ENCODE measurements at places on chromosomes 5 and 9. TPM values are rescaled to one million over a fixed set of nuclear protein-coding genes. Genes with fewer than 3 reads are reported as not detected.

DNA sequence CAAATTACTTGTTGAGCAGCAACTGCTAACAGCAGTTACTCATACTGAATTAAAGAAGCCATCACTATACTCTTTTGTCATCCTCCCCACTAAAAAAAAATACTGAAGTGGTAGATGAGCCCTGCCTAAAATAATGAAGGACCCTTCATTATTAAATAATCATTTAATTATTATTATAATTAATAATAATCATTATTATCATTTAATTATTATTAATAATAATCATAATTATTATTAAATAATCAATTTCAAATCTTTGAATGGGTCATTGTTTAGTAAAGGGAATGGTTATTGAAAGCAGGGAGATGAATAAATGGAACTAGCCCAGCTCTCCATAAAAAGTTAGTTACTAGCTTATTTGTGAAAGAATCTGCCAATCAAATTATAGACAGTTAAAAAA lies 396.4 kb downstream of the NFIB start:
- no peak for DNase-seq

GRCh38 chr5:177130211-177131018 lies 3.2 kb upstream of the NSD1 start:
- no peak for DNase-seq

DNA sequence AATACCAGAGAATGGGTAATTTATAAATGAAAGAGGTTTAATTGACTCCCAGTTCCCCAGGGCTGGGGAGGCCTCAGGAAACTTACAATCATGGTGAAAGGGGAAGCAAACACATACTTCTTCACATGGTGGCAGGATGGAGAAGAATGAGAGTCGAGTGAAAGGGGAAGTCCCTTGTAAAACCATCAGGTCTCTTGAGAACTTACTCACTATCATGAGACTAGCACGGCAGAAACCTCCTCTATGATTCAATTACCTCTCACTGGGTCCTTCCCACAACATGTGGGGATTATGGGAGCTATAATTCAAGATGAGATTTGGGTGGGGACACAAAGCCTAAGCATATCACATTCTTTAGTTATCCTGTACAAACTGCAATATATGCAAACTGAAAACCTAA lies 609.4 kb downstream of the MTRR start:
- no peak for DNase-seq

DNA sequence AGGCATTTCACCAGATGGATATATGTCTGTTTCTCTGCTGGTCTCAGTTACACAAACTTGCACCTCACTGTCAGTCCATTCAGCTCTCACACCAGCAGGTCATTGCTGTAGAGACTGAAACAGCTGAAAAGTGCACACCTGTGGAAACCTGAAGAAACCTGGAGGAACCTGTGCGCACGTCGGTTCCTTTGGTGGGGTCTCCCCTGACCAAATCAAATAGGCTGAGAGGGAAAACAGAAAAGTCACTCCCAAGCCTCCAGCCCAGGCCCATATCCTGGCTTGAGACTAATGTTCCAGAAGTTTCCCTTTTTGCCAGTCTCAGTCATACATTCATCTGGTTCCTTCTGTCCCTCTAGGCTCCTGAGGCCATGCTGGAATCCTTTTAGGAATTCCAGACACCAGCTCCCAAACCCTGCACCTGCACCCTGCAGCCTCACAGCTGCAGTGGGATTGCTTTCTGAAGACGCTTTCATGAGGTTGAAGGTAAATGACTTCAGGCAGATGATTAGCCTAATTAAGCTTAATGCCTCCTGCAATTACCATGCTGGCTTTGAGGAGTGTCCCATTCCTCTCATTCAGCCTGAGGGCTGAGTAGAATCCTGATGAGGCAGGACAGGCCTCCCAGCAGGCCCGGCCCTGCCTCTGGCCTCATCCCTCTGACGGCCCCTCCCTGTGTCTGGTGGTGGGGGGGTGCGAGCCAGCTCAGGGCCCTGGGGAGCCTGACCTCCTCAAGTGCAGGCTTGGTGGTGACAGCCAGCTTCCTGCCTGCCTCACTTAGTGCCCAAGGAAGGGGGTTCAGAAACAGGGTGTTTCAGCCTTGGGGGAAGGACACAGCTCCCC lies 24.3 kb upstream of the CXCL14 start:
- no peak for DNase-seq

DNA sequence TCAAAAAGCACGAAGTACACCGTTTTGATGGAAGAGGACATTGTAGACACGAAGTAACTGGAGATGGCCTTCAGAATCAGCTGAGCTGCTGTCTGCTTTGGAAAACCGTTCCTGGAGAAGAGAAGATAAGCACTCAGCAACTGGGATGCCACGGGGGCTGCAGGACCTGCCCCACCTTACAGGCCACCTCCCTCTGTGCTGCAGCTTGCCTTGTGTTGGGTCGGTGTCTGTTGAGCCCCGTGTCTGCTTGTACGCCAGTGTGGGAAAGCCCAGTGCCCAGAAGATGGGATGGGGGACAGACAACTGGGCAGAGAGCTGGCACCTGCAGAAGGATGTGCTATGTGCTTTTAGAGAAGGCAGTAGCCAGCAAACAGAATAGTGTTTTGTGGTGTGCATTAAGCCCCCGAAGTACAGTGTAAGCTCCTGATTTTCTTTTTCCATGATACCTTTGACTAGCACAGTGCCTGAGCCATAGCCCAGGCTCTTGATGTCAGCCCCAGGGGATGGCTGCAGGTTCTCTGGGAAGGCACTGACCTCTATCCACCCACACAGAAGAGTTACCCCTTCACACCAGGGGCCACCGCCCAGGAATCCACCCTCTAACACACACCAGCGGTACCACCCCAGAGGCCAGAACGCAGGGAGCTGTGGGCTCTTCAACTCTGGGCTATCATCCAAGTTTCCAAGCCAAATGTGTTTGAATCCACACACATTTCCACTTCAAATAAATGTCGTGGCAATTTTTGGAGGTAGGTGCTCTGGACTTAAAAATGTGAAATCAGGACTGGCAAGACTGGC lies 63.8 kb downstream of the MACROH2A1 start:
- DNase-seq = no peak

DNA sequence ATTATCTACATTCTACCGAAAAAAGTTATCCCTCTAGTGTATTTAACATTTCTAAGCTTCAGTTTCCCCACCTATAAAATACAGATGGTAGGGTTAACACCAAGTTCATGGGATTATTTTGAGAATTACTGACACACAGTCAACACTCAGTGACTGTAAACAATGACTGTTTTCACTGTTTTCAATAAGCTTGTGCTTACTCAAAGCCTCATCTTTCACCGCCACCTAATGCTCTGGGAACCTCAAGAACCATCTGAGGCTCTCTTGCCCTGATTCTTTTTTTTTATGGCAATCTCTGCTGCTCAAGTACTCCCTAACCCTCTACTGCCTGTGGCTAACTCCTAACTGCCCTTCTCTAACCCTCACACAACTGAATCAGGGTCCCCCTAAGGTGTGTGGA lies 59.6 kb downstream of the SETX start:
- no peak for DNase-seq

- no peak for DNase-seq
These were observed 142.8 kb upstream of the PDE4D start for GRCh38 chr5:60036192-60036938.

DNA sequence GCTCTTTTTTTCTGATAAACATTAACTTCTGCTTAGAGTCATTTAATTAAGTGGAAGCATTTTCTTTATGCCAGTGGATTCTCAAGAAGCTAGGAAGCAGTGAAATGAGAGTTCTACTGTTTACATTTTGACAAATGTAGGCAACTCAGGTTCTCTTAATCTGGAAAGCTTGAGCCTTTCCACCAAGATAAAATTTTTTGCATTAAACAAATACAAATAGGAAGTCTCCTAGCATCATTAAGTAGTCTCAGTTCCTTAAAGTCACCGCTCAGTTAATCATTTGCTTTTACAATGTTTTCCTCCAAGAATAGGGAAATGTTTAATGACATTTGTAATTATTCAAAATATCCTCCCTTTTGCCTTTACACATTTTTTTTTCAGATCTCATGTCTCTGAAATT lies 290.4 kb upstream of the PDE4D start:
- DNase-seq = no peak

DNA sequence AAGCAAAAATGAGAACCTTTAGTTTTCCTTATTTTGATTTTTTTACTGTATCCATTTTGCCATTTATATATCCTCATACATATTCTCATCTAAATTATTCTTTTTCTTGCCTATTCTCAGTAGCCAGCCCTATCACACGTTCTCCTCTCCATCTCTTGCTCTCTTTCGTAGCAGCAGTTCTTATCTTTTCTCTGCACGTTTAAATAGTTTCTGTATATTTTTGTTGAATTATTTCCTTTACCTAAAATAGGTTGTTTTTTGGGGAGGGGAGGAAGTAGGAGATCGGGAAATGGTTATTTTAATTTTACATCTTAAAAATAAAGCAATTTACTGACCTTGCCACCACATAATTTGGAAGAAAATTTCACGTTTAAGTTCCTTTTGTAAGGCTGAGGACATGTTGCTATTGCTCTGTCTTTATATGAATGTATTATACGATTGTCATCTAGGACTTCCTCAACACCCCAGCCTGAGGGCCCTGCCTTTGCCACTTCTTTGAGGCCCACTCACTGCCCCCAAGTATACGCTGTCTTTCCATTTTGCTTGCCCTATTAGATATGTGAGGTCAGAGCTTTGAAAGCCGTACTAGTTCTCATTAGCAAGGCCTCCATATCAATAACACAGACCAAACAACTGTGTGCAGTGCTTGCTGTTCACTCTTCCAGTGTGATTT lies 140.3 kb downstream of the GNAQ start:
- DNase-seq = no peak

The CCDC192 gene
- not detected for total RNA-seq
